ENCODE measurements at places on chromosomes 16 and 17. TPM values are rescaled to one million over a fixed set of nuclear protein-coding genes. Genes with fewer than 3 reads are reported as not detected.

The SLFN11 gene
- polyA plus RNA-seq, result 34.1 TPM

GRCh38 chr16:64184156-64184555, 937.7 kb downstream of the CDH11 start:
- peak; percentile 4 for DNase-seq

- DNase-seq, result peak; percentile 96
Observed at GRCh38 chr16:12113523-12114345, 137.2 kb downstream of the SNX29 start.

- no peak for DNase-seq
Observed at GRCh38 chr17:75843577-75844529, at the start of gene UNC13D. UNC13D (minus strand) TSS chr17:75844404; CDS start chr17:75844337, 67 bp downstream.
